ENCODE measurements at places on chromosomes 3 and 15. TPM values are rescaled to one million over a fixed set of nuclear protein-coding genes. Genes with fewer than 3 reads are reported as not detected.

DNA sequence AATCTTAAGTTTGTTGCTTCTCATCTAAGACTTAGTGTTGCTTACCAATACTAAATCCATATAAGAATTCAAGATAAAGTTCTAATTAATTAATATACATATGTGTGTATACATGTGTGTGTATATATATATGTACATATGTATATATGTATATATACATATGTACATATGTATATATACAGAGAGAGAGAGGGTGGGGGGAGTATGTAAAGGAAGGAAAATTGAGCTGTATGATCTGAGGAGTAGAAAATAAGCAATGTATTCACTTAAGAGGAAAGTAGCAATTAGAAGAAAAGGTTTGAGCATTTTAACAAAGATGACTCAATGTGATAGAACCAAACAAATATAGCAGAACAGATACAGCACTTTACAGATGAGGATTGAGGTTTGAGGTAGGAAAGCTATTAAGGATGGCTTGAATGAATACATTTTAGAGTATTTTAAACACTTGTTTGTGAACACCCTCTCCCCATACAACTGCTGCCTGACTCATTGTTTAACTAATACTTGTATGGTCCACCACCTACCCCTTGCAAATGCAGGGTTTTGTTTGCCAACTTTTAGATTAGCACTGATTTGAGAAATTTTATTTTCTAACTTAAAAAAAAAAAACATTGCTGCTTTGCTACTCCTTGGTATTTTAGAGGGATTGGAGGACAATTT is 681.1 kb upstream of the CADM2 start:
- DNase-seq, result no peak

DNA sequence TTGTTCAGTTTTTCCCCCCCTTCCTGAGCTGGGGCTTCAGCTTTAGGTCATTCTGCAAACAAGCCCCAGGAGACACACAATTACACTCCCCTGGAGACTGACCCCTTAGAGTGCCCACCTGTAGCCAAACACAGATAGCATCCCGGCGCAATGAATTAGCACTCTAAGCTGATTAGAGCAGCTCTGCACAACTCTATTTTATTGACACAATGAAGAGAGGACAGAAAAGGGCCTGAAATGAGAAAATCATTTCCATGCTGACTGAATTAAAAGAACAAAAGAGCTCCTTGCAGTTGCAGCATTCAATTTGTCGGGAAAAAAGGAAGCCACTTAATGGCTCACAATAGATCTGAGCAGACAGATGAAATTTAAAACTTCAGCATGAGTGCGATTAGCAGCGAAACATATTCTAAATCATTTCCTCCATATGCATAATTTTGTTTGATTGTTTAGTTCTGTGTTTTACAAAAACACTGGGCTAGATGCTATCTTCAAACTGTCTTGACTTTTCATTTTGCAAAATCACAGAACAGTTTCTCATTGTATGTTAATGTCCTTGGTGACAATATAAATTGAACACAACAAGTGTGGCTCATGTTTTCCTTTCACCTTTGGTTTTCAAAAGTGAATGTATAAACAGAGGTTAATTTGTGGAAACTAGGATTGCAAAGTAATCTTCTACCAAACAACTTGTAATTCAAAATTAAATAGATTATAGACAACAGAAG is 308.6 kb downstream of the MECOM start:
- no peak for DNase-seq

DNA sequence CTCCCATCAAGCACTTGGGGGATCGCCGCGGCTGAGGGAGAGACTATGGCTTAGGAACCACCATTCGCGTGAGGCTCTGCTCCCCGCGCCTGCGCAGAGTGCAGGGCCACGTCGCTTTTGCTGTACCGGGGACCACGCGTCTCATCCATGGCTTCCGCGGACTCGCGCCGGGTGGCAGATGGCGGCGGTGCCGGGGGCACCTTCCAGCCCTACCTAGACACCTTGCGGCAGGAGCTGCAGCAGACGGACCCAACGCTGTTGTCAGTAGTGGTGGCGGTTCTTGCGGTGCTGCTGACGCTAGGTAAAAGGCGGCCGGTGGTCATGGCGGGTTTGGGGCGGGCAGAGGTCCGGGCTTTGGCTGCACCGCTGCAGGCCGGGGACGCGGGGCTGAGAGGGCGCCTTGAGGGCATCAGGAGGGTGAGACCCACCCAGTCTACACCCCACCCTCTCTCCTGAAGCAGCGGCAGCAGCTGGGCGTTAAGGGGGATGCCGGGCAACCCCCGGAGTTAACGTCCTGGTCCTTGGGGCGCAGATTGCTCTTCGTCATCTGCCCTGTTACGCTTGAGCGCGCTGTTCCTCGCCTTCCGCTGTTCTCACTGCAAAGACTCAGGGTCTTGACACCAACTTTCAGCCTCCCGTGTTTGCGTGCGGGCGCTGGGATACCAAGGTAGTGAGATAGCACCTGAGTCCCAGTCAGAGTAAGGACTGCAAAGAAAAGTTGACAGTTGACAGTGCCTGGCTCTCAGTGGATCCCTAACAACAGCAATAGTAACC is at the start of gene SRPRB:
Gene SRPRB (plus strand): TSS at position 114 of the 774 bp plus-strand sequence. CDS start 34 bp downstream, at position 148.
- DNase-seq, result peak; percentile 85

The RSL24D1 gene
- total RNA-seq, result 78.6 TPM

The ADAMTS7 gene
- total RNA-seq, result 62.9 TPM

The IQCF5 gene
- total RNA-seq, result not detected

DNA sequence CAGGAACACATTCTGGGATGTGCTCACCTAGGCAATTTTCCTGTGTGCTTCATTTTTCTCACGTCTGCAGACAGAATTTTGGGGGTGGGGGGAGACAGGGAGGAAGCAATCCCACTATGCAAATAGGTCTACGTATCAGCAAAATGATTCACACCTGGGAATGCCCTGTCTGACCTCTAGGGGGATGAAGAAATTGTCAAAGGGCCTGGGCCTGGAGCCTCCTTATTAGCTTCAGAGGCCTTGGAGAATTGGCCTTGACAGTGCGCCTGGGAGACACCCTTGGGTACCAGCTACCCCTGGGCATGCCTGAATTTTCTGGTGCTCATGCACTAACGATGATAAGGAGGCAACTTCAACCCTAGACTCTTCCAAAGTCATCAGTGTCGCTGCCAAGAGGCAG is 207.5 kb downstream of the CADPS start:
- DNase-seq, result no peak

The ITIH3 gene
- total RNA-seq, result not detected

GRCh38 chr15:43251871-43252250 is 14.9 kb downstream of the TGM5 start:
- DNase-seq, result no peak

The SCN11A gene
- 0.63 TPM for total RNA-seq

- DNase-seq, result no peak
Measured at GRCh38 chr3:118827446-118827845, 207.2 kb downstream of the IGSF11 start.

DNA sequence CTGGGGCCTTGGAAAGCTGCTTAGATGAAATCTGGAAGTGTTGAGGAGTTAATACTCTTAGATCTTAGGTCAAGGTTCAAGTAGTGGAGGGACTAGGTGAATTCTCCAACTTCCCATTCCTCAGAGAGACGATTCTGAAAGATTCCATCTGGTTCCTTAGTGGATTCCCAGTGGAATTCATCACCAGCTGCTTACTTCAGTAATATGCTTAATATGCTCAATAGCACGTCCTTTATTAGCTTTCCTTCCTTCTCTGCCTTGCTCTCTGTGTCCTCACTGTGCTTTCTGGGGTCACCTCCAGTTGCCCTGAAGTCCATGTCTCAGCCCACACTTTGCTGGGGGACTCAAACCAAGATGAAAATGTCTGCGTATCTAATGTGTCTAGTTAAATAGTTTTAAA is 31.0 kb downstream of the CEP63 start:
- DNase-seq, result no peak

GRCh38 chr3:105458518-105459215 is 92.0 kb downstream of the ALCAM start:
- no peak for DNase-seq

GRCh38 chr3:20321391-20322047 is 135.5 kb upstream of the SGO1 start:
- no peak for DNase-seq

- no peak for DNase-seq
Measured at GRCh38 chr15:40630313-40630712, 36.3 kb downstream of the KNL1 start.

The PLIN1 gene
- total RNA-seq, result 0.73 TPM

The TRAK1 gene
- total RNA-seq, result 41.0 TPM

The CASR gene
- not detected for total RNA-seq

GRCh38 chr15:41572866-41573265 is 13.9 kb downstream of the TYRO3 start:
- DNase-seq, result no peak

DNA sequence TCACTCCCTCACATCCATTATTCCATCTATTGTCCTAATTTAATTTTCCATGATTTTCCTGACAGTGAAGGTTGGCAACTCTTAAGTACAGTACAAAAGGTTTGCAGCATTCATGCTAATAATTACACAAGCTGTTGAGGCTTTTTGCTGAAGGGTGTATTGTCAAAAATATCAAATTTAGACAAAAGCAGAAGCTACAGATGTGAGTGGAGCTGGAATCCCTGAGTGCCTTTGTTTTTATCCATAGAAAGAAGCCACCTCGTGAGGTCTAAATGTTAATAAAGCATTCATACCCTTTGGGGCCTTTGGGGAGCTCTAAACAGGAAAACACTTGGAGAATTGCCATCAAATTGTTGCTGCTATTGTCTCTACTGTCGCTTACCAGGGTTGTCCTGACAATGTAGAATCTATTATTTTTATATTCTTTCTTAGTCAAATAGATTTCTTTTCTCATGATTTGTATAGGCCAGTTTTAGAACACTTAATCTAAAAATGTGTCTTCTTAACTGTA is 185.8 kb upstream of the ROBO1 start:
- DNase-seq, result no peak

GRCh38 chr3:141699897-141700296 is 38.2 kb upstream of the RNF7 start:
- no peak for DNase-seq

The MRPL3 gene
- total RNA-seq, result 107 TPM

- DNase-seq, result no peak
Measured at GRCh38 chr3:123152687-123153086, 49.1 kb upstream of the SEC22A start.
